Activated CD4-positive, alpha-beta T cell treated with anti-CD3 and anti-CD28 coated beads, Interleukin-2, amount 50 U/mL, for 16 hours (primary cell): ENCODE measurements at places on chromosomes 6 and 20.

DNA sequence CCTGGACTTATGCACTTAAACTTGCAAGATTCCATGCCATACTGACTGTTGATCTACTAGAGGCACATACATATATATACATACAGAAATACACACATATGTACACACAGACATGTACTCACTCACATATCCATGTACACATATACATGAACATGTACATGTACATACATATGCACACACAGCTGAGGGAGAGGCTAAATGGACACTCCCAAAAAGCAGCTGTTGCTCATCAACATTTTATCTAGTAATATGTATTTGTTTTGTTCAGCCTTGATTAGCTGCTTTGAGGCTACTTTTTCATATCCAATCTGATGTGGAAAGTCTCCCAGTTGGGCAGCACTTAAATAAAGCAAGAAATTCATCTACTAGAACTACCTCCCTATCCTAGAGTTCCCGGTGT lies 33.7 kb upstream of the FBXL4 start:
- DNase-seq, result no peak

- DNase-seq, result peak; percentile 1
Measured at GRCh38 chr6:139996253-139996834, 621.9 kb upstream of the CITED2 start.

GRCh38 chr20:36572701-36573102 lies 695 bp upstream of the TGIF2 start:
- DNase-seq, result peak; percentile 56

- DNase-seq, result no peak
Measured at GRCh38 chr6:34585108-34585507, 29.0 kb upstream of the SPDEF start.

DNA sequence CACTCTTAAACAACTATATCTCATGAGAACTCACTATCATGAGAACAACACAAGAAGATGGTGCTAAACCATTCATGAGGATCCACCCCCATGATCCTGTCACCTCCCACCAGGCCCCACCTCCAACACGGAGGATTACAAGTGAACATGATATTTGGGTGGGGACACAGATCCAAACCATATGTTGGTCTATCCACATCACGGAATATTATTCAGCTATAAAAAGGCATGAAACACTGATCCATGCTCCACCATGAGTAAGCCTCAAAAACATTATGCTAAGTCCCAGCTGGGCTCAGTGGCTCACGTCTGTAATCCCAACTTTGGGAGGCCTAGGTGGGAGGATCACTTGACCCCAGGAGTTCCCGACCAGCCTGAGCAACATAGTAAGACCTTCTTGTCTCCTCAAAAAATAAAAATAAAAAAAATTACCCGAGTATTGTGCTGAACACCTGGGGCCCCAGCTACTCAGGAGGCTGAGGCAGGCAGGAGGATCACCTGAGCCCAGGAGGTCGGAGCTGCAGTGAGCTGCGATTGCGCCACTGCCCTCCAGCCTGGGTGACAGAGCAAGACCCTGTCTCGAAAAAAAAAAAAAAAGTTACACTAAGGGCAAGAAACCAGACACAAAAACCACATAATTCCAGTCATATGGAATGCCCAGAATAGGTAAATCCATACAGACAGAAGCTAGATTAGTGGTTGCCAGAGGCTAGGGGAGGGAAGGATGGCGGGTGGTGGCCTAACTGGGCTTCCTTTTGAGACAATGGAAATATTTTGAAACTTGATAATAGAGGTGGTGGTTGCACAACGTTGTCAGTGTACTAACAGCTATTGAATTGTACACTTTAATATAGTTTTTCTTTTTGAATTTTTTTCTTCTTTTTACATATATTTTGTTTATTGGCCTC lies 43.1 kb downstream of the ZNF217 start:
- no peak for DNase-seq

GRCh38 chr6:53795702-53796450 lies 1.1 kb downstream of the LRRC1 start:
- no peak for DNase-seq

DNA sequence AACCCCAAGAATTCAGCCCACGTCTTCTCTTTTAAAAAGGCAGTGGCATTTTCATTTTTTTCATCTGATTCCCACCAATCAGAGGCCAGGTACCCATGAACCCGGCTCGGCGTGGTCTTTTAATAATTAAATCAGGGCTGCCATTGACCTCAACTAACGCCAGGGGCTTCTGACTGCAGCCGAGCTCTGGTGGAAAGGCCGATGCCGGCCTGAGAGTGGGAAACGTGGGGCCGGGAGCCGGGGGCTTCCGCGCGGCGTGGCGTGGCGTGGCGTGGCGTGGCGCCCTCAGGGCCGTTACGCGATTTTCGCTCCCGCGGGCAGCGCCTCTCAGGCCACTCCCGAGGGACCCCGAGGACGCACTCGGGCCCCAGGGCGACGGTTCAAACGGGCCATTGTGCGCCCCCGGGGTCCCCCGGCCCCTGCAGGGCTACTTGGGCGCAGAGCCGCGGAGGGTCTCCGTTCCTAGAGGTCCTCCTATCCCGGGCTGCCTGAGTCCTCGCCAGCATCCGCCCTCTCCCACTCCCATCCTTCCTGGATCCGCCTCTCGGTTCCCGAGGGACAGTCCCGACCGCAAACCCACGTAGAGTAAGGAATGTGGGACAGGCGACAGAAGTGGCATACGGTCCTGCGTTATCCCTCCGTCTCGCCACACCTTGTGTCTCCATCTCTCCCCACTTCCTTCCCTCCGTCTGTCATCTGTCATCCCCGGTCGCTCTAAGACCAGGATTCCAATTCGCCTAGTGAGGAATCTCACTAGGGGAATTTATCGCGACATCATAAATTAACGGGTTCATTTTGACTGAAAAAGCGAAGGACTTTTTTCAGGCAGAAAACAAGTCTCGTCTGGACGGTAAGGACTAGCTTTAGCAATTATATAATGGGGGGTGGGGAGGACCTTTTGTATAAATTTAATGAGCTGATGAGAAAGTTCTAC lies 876 bp upstream of the TBPL1 start:
- peak; percentile 61 for DNase-seq

- DNase-seq, result peak; percentile 47
Measured at GRCh38 chr6:73969971-73970970, 274.3 kb downstream of the CD109 start.

DNA sequence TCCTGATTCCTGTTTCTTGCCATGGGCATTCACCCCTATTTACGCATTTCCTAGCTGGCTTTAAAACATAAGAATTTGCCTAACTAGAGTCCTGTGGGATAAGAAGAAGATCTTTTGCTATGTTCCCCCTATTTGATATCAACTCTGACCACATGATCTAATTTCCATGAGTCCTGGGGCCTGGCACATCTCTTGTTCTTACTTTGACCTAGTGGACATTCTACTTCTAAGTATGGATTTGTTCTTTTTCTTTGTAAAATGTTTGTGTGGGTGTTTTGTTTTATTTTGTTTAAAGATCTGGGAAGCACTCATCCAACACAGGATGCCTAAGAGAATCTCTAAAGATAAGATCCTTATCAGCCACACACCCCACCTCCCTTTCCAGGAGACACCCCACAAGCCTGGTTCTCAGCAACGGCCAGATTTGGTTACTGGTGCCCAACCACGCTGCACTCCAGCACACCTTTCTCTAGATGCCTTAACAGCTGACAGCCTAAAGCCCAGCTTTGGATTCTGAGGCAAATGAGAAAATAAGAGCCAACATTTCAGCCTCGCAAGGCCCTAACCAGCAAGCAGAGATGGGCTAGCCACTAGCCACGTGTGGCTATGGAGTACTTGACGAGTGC lies 74.7 kb downstream of the SLC23A2 start:
- no peak for DNase-seq

- DNase-seq, result no peak
Measured at GRCh38 chr6:108741331-108741989, 106.8 kb upstream of the ARMC2 start.

DNA sequence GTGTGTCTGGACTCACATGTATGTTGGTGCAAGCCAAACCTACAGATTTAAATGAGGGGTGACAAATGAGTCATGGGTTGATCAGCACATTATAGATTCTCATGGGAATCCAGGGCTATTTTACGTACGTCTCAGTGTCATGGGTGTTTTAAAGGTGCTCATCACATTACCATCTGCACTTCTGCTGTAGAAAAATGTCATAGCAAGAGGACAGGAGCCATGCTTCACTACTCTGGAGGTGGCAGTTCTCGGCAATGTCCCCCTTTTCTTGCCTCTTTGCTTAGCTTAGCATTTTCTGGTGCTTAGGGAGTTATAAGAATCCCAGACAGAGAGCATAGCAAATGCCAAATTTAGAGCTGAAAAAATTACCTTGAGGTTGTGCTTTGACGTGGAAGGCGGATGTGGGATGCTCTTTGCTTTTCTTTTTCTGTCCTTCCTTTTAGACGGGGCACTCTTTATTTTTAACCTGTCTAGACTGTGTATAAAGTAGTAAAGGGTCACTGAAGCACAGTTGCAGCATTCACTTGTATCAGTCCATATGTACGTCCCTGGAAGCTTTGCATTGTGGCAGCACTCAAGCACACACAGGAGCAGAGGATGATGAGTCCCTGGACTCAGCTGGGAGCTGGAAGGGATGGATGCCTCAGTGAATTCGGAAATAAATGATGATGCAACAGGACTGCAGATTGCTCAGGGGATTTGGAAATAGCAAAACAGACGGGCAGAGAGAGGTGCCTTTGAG lies 139.7 kb downstream of the SYNDIG1 start:
- no peak for DNase-seq

DNA sequence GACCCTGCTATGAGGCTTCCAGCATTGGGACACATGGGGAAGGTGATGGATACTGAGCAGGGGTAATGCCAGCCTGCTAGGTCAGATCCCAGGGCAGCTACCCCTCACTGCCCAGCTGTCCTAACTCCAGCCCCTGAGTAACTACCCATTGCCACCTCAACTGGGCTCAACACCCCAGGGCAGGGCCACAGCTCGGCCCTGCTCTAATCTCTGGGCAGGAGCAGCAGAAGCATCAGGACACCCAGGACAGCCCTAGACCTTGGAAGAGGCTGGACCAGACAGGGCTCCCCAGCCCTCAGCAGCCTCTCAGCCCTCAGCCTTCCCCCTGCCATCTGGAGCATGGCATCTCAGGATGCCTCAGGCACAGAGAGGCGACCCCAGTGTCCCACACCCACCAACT lies 67.4 kb upstream of the TOP1 start:
- DNase-seq, result no peak

GRCh38 chr6:111658462-111659154 lies 52.9 kb upstream of the TRAF3IP2 start:
- DNase-seq, result no peak

- DNase-seq, result no peak
Measured at GRCh38 chr6:39560915-39561314, 164.3 kb downstream of the KIF6 start.

GRCh38 chr20:40493549-40493948 lies 195.5 kb downstream of the MAFB start:
- no peak for DNase-seq

- DNase-seq, result no peak
Measured at GRCh38 chr6:151705993-151706733, 101.3 kb upstream of the ESR1 start.

DNA sequence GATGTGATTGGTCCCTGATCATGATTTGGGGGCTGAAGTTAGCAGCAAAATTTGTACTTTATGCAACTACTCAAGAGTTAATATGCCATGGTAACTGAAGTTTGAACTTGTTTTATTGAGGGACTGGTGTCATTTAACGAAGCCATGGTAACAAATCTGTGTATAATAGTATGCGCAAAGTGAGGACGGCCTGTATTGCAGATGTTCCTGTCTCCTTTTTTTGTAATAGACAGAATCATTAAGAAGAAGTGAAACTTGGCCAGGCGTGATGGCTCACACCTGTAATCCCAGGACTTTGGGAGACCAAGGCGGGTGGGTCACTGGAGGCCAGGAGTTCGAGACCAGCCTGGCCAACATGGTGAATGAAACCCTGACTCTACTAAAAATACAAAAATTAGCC lies 22.3 kb downstream of the RPRD1B start:
- no peak for DNase-seq

DNA sequence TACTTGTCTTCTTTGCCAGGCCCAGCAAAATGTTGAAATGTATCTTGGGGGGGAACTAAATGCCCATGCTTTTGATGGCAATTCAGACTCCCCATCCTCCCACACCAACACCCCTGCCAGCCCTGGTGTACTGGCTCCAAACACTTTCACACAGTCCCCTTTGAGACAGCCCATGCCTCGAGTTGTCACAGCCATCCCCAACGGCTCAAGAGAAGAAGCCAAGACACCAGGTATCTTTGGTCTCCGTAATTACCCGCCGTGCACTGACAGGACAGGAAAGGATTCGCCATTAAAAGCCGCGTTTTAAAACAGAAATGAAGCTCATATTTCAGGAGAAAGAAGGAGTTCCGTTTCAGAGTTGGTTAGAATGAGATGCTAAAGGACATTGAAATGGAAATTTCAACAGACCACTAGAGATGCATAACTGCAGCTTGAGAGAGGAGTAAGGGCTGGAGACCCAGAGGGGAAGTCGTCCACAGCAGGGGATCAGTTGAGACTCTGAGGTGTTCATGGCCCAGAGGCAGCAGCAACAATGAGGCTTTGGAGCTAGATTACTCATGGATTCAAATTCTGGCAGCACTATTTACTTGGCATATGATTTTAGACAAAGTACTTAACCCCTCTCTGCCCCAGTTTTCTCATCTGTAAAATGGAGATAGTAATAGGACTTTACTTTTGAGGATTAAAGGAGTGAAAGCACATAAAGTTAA lies 63.5 kb upstream of the ADGRF1 start:
- no peak for DNase-seq

DNA sequence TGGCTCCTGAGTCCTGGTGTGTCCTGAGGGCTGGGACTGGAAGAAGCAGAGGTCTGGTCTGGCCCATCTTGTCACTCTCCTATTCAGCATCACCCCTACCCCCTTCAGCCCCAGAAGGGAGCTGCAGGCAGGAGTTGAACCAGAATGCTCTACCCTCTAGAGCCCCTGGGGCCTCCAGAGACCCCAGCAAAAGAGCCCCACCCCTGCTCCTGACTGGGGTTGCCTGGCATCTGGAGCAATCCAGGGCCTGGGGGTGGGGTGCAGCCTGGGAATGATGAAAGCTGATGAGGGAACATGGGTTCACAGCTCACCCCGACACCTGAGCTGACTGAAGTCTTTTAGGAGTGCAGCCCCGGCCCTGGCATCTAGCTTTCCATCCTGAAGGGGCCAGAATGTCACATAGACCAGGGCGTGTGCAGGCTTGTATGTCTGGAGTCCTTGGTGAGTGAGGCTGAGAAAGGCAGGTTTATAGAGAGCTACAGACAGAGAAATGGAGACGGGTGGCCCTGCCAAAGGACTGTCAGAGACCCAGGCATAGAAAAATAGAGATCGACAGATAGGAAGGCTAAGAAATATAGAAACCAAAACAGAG lies 12.2 kb downstream of the FGD2 start:
- DNase-seq, result no peak
